Stimulated activated CD4-positive, alpha-beta T cell treated with anti-CD3 and anti-CD28 coated beads, TNF-alpha, amount 100 ng/mL, for 4 hours (primary cell): ENCODE measurements at places on chromosomes 5 and 9.

- DNase-seq = no peak
Observed at GRCh38 chr5:159104051-159104651, 4.4 kb upstream of the EBF1 start.

- DNase-seq = no peak
Observed at GRCh38 chr5:127515693-127516440, 1.6 kb upstream of the PRRC1 start.

DNA sequence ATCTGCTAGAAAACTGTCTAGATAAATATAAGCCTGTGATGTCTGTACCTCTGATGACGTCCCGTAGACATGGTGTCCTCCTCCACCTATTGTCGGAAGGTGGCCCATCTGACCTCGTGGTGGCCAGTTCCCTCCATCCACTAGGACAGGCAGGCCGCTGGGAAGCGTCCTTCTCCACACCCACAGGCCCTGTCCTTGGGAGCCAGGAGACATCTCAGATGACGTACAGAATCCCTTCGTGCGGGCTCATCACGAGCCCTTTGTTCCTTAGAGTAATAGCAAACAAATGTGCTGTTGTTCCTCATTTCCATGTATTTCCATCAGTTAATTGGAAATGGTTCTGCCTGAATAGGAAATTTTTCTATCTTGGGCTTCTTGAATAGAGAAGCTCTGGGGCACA lies 38.3 kb upstream of the TENT4A start:
- DNase-seq = no peak

GRCh38 chr9:110451726-110452125 lies 114.1 kb upstream of the TXNDC8 start:
- no peak for DNase-seq

- no peak for DNase-seq
Observed at GRCh38 chr5:5781335-5781734, 358.9 kb downstream of the ICE1 start.

GRCh38 chr5:69492391-69492922 lies at the start of gene OCLN:
Gene OCLN (plus strand): TSS chr5:69492790. CDS start chr5:69504245, 11,455 bp downstream.
- DNase-seq = no peak

GRCh38 chr9:84163052-84163650 lies 177.4 kb downstream of the SLC28A3 start:
- DNase-seq = no peak

DNA sequence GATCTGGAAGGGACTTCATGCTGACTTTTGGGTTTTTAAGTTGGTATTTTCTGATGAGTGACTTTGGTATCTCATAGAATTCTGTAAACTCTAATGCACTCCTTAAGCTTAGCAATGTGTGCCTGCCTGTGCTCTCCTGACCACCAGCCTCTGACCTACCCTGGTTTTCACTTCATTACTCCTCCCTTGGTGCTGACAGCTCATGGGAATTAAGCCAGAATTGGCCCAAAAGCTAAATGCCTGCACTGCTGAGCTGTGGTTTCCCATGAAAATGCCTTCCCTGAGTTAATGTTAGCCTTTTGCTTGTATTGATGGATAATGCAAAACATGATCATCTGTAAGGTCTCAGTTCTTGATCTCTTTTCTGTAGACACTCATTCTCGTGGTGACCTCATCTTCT lies 308.0 kb downstream of the DOCK8 start:
- no peak for DNase-seq

- DNase-seq = no peak
Observed at GRCh38 chr5:126104951-126105350, 318.3 kb upstream of the GRAMD2B start.

- no peak for DNase-seq
Observed at GRCh38 chr9:99353408-99353807, 131.3 kb downstream of the SEC61B start.

- no peak for DNase-seq
Observed at GRCh38 chr9:135373151-135373685, 106.4 kb upstream of the PPP1R26 start.

DNA sequence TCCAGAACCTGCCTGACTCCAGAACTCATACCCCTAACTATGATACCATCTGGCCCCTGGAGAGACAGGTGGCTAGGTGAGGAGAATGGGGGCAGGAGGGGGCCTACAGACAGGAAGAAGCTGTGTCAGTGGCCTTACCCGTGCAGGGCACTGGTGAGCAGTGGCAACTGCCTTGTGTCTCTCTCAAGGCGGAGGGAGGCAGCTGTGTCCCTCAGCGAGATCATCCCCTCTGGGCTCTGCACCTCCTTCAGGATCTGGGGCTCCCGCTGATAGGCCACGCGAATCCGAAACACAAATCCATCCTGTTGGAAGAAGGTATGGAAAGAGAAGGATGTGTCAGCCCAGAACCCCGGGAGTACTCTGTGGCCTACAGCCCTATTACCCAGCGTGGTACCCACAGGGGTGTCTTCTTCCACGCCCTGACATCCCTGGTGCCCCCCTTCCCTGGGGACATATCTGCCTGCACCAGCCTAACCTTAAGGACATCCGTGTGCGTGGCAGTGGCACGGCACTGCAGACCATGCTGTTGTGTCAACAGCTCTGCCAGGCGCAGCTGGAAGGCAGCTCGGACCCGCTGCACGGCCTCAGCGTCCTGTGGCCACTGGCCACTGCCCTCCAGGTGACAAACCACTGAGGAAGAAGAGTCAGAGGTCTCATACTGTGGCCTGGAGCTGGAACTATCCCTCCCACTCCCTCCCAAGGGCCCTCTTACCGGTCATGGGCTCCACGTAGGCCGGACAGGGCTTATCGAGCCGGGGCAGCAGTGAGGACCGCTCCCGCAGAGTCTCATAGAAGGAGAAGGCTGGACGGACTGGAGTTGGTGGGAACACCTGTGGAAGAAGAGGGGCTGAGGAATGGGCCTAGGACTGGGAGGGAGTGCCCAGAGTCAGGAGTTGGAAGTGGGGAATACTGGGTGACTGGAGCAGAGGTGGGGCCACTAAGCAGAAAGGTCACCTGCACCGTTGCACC lies 7.8 kb downstream of the NOL6 start:
- no peak for DNase-seq

DNA sequence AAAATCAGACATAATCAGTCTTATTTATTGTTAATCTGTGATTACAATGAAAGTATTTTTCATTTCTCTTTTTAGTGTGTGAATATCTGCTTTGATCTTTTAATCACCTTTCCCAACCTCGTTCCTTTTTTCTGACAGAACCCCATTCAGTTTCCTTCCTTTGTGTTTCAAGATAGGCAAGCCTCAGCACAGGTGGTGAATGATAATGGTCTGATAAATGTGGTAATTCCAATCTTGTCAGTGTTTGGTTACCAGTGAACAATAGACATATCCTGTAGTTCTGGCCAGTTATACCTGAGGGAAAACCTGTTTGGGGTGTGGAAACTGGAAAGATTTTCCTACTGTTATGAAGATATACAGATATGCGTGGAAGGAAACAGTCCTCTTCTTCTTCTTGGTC lies 13.5 kb downstream of the STX17 start:
- no peak for DNase-seq

GRCh38 chr9:75054368-75055001 lies 26.4 kb upstream of the CARNMT1 start:
- no peak for DNase-seq

DNA sequence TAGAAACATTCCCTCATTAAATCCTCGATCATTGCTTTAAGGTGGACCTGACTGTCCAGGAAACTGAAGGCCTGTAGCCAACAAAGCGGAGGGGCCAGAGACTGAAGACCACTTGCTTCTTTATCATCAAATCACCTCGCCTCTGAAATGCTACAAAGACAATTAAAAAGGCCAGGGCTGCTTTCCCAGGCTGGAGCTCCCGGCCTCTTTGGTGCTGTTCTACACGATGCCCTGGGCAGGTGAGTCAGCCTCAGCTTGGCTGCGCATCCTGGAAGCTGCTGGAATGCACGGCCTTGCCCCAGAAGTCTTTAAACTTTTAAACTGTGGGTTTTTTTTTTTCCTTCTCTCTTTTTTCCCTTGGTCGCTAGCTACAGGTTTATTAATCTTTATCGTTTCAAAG lies 46.5 kb downstream of the SH3PXD2B start:
- no peak for DNase-seq

- DNase-seq = no peak
Observed at GRCh38 chr5:80151890-80152289, 104.0 kb downstream of the SERINC5 start.

DNA sequence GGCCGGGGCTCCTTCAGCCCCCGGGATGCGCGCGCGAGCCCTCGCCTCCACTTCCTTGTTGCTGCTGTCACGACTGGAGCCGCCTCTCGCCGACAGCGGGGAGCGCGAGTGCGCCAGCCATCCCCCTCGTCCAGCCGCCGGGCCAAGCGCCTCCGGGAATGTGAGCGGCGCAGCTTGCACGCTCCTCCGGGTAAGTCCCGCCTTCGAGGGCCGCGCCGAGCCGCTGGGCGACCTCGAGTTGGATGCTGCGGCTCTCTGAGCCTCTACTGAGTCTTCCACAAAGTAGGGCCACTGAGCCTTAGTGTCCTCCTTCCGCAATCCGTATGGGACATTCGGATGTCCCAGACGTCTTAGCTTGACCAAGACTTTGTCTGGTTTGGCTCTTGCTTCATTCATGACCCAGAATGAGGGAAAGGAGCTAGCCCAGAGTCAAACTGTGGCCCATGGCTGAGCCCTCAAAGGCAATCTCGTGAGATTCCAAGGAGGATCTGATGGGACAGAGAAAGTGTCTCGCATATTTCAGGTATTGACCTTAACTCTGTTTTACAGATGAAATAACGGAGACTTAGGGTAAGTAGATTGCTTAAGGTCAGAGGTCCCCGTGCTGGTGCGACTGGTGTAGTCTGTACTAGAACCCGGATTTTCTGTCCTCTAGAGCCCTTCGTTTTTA lies 586 bp downstream of the HMGXB3 start:
- DNase-seq = peak; percentile 10

DNA sequence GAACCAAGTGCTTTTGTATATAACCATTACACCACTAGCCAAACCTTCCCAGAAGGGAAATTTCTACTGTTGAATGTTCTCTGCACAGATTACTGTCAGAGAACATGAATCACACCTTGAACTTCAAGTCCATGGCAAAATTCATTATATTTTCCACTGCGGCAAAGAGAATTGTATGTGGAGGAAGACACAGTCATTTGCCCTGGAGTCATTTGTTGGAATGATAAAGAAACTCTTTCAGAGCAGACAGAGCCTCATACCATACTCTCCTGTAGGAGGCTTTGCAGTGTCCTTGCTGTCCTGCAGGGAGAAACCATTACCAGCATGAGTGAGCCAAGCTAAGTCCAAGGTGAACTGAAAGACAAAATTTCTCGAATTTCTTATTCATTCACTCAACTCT lies 369.0 kb downstream of the ARHGEF28 start:
- no peak for DNase-seq

DNA sequence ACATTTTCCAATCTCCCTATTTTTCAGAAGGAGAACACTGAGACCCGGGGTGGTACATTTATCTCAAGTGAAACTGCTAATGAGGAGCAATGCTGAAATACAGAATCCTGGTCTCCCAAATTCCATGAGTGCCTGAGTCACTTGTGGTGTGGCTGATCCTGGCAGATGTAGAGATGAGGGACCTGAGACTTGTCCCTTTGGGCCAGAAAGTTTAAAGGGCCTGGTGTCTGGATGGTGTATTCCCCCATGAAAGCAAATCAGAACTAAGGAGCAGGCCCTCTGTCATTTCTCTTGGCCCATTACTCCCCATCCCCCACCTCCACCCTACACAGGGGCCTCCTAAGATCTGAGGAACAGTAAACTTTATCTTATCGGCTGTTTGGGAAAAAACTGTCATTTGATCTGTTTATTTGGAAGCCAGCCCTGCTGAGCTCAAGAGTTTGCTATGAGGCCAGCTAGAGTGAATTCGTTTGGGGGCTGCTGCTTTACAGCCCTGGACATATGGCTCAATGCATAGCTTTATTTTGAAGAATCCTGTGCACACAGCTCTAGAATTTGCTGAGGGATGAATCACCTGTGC lies 140.3 kb downstream of the LHFPL2 start:
- no peak for DNase-seq

- no peak for DNase-seq
Observed at GRCh38 chr9:110029429-110029955, 178.5 kb downstream of the C9orf152 start.

GRCh38 chr5:38167562-38167996 lies 90.8 kb upstream of the EGFLAM start:
- no peak for DNase-seq

DNA sequence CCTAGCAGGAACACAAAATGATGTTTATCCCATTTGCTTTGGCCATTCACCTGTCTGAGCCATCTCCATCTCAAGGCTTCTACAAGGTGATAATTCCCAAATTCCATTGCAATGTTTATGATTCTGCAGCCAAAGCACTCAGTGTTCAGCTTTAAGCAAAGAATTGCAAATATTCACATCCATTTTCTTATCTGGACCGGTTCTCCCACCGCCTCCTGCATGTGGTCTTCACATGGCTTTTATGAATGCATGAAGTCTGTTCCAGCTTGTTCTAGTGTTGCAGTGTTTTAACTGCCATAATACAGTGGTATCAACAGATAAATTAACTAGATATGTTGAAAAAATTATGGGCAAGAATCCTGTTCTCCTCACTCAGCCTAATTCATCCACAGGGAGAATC lies 443.0 kb upstream of the KLF4 start:
- DNase-seq = no peak

DNA sequence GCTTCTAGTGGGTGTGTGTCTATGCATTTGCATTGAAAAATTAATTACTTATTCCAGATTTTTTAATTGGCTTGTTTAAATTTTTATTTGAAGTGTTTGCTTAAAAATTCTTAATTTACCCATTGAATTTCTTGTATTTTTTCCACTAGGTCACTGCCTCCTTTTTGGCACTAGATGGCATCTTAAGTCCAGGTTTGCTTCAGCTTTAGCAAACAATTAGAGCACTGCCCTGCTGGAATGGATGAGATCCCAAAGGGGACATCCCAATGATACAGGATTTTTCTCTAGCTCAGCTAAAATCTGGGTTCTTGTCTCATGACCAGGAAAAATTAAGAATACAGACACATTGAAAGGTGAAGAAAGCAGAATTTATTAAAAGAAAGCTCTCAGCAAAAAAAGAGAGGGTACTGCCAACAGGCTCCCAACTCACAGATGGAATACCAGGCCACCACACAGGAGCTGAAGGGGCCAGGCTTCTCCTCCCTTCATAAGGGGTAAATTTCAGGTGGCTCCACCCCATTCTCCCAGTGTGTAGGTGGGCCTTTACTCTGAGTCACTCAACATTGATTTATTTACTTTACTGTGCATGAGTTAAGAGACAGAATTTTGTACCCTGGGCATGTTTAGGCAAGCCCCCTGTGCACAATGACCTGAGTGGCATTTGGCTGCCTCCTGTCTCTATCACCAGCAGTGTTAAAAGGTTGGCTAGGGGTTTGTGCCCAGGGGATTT lies 532.4 kb downstream of the ANXA1 start:
- DNase-seq = no peak

- no peak for DNase-seq
Observed at GRCh38 chr5:37165761-37166160, 83.4 kb downstream of the CPLANE1 start.

GRCh38 chr5:25006237-25006636 lies 361.5 kb upstream of the CDH10 start:
- DNase-seq = no peak

DNA sequence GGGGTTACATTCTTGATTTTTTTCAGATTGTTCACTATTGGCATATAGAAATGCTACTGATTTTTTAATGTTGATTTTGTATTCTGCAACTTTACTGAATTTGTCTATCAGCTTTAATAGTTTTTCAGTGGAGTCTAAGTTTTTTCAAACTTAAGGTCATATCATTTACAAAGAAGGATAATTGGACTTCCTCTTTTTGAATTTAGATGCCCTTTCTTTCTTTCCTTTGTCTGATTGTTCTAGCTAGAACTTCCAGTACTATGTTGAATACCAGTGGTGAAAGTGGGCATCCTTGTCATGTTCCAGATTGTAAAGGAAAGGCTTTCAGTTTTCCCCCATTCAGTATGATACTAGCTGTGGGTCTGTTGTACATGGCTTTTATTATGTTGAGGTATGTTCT lies 49.3 kb downstream of the SREK1 start:
- no peak for DNase-seq
